ENCODE measurements at places on chromosomes 5 and 9.

- peak; percentile 83 for DNase-seq
These were observed 17.8 kb downstream of the NANS start for GRCh38 chr9:98074115-98074990.

DNA sequence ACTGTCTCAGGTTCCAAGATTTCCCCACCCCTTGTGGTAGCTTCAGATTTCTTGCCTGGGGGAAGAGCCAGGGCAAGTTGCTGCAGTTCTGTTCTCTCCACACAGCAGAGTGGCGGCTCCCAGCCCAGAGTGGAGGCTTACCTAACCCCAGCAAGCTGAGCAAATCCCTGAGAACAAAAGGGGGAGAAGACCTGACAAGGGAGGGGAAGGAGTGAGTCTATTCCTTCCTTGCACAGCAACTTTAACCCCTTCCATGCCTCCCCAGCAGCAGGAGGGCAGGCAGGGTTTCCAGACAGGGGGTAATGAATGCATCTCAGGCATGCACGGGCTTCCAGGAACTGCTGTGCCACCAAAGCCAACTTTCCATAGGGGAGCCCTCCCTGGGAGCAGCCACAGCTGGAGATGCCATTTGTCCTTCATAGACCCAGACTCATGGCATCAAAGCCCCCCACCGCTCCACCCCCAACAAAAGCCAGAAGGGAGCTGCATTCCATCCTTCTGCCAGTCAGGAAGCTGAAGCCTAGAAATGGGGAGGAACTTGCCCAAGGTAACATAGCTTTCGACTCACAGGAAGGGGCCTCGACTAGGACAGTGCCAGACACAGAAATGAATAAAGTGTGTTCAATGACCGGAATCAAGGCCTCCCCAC, 28.8 kb upstream of the FAT2 start:
- no peak for DNase-seq

DNA sequence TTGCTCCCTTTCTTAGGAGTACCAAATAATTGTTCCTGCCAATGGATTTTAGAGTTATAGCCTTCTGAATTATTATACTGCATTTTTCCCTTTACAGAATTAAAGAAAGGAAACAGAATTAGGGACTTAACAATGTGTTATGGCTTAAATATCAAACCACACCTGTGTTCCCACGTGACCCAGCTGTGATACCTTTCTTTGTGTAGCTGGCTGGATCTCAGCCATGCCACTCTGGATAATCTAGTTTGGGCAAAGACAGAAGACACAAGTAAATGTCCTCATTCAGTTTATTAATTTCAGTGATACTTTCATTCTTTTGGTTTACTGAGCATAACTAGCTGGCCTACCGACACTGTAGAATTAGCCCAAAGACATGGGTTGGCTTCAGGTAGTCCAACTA, 417.2 kb upstream of the ADAMTS16 start:
- DNase-seq = no peak

- DNase-seq = no peak
These were observed 21.3 kb downstream of the TRIO start for GRCh38 chr5:14164164-14165163.

- DNase-seq = no peak
These were observed 2.7 kb downstream of the PRDM12 start for GRCh38 chr9:130667120-130667435.

- DNase-seq = no peak
These were observed 949 bp downstream of the SNCB start for GRCh38 chr5:176629317-176629852.

DNA sequence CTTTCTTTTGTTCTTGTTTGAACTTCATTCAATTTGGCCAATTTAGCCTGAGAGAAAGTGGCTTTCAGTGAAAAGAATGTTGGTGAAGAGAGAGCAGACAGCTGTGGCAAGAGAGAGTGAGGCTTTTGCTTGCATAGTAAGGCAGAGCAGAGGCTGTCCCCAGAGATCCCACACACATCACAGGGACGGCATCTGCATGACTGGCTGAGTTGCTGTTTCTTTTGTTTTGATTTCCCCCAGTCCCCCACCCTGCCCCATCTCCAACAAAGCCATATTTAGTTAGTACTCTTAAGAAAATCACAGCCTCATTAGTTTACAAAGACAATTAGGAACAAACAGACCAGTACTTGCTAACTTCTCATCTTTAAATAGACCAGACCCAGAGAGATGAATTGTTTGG, 363.9 kb upstream of the SEMA6A start:
- DNase-seq = no peak

DNA sequence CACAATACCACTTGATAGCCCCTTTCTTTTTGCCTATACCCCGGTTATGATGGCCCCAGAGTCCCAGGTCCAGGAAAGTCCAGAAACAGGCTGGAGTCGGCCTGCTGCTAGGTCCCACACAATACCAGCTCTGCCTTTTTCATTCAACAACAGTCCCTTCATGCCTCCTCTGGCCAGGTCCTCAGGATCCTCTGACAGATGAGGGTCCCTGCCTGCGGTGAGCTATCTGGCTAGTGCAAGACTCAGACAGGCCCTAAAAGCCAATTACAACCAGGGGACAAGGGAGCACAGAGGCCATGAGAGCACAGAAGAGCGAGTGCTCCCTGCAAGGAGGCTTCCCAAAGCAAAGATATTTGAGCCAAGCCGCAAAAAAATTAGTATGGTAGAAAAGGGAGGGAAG, 84.8 kb upstream of the ZBTB43 start:
- no peak for DNase-seq

- DNase-seq = no peak
These were observed 43.9 kb upstream of the GLIPR2 start for GRCh38 chr9:36092509-36093215.

- no peak for DNase-seq
These were observed 424.0 kb downstream of the CDH18 start for GRCh38 chr5:19564036-19564435.

DNA sequence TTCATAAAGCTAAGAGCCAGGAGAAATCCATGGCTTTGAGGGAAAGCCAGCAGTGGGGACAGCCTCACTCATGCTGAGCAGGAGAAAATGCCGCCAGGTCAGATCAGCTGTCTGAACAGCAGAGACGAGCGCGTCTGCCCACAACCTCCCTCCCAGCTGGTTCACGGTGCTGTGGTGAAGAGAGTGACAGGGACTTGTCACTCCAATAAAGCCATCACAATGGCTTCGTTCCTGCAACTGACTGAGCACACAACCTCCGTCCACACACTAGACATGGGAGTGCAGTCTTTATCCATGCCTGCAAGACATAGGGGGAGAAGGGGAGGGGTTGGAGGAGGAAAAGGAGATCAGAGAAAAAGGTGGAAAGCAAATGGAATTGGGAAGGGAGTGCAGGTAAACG, 206.9 kb downstream of the GABBR2 start:
- DNase-seq = peak; percentile 44

DNA sequence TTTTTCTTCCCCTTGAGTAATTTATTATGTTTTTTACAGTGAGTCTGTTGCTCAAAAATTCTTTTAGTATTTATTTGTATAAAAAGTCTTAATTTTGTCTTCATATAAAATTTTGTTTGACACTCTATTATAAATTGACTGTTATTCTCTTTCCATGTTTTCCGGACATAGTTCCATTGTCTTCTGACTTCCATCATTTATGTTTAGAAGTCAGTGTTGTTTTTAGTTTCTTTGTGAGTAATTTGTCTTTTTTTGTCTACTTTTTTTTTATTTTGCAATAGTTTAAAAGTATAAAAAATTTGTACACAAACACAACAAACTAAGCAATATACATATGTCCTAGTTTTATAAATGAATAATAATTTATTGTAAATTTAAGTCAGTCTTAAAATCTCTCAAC, 25.7 kb upstream of the SPDL1 start:
- DNase-seq = no peak

- no peak for DNase-seq
These were observed 40.4 kb upstream of the GADD45G start for GRCh38 chr9:89564346-89564878.

GRCh38 chr9:18056269-18056992, 417.5 kb upstream of the ADAMTSL1 start:
- no peak for DNase-seq

DNA sequence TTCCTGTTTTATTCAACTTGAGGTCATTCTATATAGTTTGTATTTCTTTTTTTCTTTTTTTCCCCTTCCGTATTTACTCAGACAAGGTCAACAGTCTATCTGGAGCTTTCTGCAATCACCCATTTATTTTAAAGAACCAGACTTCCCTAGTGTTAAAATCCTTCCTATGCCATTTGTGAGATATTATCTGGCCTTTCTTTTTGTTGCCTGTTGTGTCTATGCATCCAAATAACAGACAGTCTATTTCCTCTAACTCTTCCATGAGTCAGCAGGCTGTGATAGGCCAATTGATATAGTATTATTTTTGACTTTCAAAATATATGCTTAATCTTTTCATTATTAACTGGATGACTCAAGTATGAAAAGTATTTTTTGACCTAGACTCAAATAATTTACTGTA, 291.2 kb upstream of the PTPRD start:
- DNase-seq = no peak

DNA sequence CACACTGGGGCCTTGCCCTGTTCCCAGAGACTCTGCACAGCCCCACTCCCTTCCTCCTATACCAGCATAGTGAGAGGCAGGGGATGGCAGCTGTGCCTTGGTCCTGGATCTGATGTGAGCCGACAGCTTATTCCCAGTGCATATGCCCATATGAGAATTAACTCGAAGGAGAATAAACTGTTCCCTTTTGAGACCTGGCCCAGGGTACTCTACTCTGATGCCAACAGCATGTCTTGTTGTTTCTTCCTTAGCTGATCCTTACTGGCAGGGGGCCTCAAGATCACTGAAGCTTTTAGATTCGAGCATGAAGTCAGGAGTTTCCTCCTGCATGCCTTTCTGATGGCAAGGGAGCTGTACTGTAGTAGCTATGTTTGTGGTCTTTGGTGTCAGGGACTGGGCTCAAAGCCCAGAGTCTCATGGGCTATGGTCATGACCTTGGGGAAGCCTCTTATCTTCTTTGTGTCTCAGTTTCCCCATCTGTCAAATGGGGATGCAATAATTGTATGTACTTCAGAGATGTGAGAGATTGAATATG, 57.1 kb downstream of the DOCK2 start:
- no peak for DNase-seq

GRCh38 chr9:29796291-29796952, 2223.1 kb upstream of the C9orf72 start:
- no peak for DNase-seq

GRCh38 chr5:41465493-41466171, 44.8 kb downstream of the PLCXD3 start:
- no peak for DNase-seq

- DNase-seq = no peak
These were observed 90.2 kb upstream of the SH3PXD2B start for GRCh38 chr5:172544371-172545095.

- no peak for DNase-seq
These were observed 98.9 kb downstream of the USP20 start for GRCh38 chr9:129934041-129934591.

GRCh38 chr5:157543825-157544622, 31.6 kb downstream of the ADAM19 start:
- DNase-seq = no peak

DNA sequence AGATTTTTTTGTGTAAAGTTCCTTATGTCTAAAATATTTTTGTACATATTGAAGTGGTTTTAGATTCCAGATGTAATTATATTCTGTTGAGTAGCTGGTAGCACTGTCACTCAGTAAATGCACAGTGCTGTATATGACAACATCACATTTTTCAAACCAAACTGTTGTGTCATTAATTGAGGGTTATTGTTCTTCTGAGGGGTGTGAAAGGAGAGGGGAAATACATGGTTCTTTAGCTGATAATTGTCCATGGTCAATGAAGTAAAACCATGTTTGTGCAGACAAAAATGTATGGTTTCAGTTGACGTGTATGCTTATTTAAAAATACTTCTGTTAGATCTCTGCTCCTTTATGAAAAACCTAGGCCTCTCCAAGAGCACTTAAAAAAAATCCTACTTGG, 3.3 kb downstream of the ZNF462 start:
- no peak for DNase-seq

DNA sequence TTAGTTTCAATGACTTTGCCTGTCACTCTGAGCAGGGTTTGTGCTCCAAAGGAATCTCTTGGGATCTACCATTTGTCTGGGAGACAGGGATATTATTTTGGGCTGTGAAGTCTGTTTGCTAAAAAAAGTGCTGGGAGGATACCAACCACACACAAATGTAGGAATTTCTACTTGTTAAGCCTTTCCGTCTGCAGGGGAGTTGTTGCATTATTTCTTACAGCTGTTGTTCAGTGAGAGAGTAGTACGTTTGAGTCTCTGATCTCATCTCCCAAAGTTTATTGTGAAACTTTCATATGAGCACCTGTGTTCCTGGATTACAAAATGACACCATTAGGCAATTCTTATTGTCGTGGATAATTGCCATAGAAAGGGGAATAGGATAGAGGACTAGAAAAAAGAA, 78.3 kb upstream of the SEMA6A start:
- no peak for DNase-seq

DNA sequence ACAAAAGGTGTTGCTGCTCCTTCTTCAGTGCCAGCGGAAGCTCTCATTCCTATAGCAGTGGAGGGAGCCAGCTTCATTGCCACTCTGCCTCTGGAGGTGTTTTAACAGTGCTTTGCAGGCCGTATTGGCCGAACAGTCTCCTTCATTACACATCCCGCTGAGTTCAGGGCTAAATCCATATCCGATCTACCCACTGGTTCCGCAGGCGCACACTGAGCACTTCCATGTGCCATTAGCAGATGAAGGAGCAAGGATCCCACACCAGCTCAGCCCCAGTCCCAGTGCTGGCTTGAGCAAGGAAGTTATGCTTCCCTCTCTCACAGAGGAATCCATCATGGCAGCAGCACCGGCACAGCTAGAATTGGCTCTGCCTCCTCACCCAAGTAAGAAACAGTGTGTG, 121.2 kb upstream of the IRX2 start:
- DNase-seq = no peak

DNA sequence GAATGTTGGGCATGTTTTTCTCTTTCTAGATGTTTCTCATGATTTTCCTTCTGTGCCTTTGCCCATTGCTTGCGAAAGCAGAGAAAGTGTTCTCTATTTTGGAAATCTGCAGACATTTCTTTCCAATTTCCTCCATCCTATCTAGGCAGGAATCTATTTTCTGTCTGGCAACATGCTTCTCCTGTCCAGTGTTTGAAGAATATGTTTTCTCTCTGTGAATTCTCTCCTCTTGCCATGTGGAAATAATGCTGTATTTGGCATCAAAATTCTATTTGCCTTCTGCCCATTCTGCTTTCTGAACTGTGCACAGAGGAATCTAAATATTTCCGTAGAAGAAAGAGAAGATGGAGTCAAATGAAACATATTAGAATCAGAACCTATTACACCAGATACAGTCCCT, 833.3 kb downstream of the CDH9 start:
- DNase-seq = no peak
